ENCODE measurements at places on chromosomes 7 and 10. TPM values are rescaled to one million over a fixed set of nuclear protein-coding genes. Genes with fewer than 3 reads are reported as not detected.

DNA sequence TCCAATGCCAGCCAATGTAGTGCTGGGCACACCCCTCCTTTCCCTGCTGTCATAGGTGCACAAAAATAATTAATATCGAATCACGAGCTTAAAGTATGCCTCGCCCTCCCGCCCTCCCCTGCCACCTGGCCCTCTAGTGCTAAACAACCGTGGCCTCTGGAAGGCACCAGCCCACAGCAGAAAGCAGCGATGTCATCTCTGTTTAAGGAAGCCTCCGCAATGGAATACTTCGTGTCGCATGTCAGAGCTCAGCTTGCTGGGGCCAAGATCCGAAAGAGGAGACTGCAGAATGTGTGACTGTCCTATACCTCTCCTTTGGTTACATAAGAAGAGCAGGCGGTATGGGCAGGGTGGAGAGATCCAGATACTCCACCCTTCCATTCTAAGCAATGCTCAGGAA, 71.5 kb downstream of the RHOBTB1 start:
- DNase-seq = no peak

DNA sequence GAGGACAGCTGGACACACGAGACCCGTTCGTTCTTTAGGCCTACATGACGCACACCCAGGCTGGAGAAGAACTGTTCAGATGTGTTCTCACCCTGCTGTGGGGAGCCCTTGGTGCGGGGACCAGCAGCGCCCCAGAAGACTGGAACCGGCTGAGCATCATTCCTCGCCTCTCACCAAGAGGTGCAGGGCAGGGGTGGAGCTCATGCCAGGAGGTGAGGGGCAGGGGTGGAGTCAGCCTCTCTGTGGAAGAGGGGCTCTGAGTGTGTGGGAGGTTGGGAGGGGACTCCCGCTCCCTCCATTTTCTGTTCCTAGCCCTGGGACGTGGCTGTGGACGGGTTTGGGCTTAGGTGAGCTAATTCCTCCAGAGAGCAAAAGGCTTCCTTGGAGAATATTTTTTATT, 66.0 kb upstream of the SHH start:
- DNase-seq = peak; percentile 62

GRCh38 chr7:139112316-139112715, 2.8 kb upstream of the ZC3HAV1 start:
- no peak for DNase-seq

GRCh38 chr7:152078786-152079185, 53.3 kb downstream of the GALNT11 start:
- no peak for DNase-seq

UPK3BL2 gene
- 18.8 TPM for polyA plus RNA-seq
